Vagina (tissue), 2 donors: ENCODE measurements at places on chromosomes 4 and X.

GRCh38 chrX:40245488-40246071 lies 147.8 kb upstream of the BCOR start:
- no peak for DNase-seq

DNA sequence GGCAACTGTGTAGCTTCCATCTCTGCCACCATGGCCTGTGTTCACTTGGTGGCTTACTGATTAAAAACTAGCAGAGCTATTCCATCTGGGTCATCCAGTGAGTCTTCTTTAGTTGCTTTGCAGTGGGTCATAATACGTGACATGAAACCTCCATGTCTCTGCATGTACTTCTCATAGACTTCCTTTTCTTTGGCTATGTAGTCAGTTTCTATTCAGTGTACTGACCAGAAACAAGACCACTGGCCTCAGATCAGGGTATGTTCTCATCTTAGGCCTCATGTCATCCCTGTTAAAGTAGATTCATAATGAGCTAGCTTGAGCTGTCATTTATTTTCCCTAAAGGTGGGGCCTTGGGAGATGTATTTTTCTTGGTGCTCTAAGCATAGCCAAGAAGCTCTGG lies 195.2 kb downstream of the CCNG2 start:
- no peak for DNase-seq

GRCh38 chrX:47587091-47587891 lies 5.1 kb downstream of the TIMP1 start:
- no peak for DNase-seq

GRCh38 chr4:165464813-165465381 lies 86.1 kb downstream of the CPE start:
- DNase-seq, result no peak

DNA sequence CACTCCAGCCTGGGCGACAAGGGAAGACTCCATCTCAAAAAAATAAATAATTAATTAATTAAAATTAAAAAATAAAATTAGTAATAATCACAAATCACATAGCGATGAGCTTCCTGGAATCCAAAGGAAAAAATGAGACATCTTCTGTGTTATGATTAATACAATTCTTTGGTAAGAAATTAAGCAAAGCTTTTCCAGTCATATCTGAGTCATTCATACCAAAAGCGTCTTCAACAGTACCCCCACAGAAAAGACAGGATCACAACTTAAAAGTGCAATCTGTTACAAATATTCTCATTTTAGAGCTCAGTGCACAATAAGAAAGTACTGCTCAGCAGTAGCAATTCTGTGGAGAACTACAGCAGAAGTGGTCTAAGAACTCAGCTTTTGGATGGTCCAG lies 168.5 kb upstream of the MXRA5 start:
- DNase-seq, result no peak

DNA sequence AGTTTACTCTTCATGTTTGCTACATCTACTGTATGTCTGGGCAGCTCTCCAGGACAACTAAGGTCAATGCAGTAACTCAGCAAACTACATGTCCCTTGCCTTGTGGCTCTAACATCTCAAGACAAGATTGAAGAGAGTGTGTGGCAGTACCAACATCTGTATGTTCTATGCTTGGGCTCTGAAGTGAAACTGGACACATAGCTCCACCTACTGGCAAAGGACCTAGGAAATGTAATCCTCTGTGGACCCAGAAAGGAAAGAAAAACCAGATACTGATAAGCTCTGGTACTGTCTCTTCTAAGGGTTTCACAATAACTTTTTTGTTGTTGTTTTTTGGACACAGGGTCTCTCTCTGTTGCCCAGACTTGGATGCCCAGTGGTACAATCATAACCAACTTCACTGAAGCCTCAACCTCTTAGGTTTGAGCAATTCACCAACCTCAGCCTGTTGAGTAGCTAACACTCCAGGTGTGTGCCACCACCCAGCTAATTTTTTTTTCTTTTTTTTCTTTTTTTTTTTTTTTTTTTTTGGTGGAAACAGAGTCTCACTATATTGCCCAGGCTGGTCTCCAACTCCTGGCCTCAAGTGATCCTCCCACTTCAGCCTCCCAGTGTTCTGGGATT lies 64.1 kb downstream of the QDPR start:
- DNase-seq, result no peak

DNA sequence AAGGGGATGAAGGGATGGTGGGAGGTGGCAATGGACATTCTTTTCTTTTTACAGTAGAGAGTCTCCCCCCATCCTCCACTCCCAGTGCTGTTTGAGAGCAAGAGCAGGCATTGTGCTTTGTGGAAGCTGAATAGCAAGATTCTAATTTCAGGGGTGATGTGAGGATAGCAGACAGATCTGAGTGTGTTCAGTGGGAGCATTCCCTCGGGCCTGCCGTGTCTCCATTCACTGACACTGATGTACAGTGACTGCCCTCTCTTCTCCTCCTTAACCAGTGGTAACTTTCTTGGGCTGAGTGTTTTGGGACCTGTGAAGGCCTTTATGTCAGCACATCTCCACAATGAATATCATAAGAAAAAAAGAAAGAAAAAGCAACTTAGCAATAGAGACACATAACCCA lies 396.6 kb upstream of the RPS6KA3 start:
- no peak for DNase-seq

DNA sequence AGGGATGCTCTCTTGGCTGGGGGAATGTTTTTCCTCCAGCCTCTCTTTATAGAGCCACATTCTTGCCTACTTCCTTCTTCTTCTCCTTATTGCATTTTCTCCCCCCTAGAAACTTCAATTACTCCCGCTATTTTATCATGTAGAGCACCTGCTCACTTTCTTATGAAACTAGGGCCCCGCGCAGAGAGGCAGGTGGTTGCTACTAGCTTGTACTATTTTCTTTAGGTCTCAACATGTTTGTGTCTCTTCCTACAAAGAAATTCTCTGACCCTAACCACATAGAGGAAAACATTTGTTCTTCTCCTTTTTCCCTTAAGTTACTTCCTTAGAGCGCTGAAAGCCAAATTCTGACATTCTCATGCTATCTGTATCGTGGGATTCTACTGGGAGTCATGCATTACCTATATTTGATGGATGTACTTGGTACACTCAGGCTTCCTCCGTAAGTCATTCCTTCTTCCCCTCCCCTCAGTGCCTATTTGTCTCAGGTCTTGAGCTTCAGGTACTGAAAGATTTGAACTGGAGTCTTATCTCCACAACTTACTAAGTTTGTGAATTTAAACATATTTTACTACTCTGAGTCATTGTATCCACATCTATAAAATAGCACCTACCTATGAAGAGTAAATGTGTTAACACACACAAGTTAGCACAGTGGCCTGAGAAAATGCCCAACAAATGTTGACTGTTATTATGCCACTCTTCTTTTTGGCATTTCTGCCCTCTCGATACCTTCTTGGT lies 159.1 kb upstream of the LEF1 start:
- DNase-seq, result no peak

DNA sequence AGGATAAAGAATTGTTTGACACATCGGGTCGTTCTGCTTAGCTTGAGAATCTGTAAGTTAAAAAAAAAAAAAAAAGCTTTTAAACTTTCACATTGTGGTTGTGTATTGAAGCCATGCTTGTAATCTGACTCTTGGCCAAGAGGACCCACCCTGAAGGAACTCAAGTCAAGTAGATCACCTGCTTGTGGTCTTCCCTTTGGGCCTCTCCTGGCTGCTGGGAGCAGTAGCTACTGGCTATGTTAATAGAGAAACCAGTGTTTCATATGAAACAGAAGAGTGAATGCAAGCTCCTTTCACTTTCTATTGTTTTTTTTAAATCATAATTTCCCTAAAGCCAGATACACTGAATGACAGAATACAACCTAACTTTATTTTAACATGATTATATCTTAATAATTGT lies 402.4 kb upstream of the NDST4 start:
- no peak for DNase-seq

GRCh38 chrX:19107035-19107434 lies 15.2 kb downstream of the ADGRG2 start:
- no peak for DNase-seq

- no peak for DNase-seq
These were observed 92.5 kb downstream of the PRSS12 start for GRCh38 chr4:118260309-118260708.

DNA sequence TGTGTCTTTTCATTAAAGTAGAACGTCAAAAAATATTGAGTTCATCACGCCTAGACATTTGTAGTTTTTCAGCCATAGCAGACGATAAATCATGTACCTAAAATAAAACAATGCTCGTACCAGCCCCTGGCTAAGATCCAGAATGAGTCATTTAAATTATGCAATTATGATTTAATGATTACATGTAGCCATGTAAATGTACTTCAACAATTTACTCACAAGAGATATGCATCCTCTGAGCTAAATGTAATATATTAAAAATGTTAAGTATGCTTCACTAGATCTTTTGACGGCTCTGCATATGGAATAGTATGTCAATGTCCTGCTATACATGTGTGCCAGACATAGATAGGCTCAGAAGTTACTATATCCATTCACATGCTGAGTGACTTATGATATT lies 1077.8 kb downstream of the ARAP2 start:
- DNase-seq, result no peak

- DNase-seq, result no peak
These were observed 17.4 kb upstream of the USP46 start for GRCh38 chr4:52676536-52676935.

DNA sequence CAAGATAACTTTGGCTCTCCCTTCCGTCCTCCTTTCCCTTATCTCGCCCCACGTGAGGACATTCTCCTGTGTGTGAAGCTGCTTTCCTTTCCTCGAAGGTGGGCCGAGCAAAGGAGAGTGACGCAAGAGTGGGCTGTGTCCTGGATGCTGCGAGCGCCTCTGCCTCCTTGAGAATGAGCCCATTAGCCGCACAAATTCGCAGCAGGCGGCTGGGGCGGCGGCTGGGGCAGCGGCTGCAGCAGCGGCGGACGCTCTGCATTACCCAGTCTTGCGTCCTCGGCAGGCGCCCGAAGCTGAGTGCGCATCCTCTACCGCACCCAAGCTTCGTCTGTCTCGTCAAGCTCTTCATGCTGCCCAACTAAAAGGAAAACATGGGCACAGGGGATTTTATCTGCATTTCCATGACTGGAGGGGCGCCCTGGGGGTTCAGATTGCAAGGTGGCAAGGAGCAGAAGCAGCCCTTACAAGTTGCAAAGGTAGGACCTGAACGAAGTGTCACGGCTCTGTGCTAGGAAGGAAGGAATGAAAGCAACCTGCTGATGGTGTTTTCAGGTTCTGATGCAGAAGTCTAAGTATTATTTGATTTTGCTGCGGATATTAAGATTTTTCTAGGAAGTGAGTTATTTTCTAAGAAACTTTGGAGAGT lies at the start of gene SYNPO2:
Gene SYNPO2 (plus strand): TSS at position 189 of the 646 bp plus-strand sequence. CDS start 183 bp downstream, at position 372.
- peak; percentile 93 for DNase-seq

- DNase-seq, result no peak
These were observed 672.2 kb downstream of the TRAM1L1 start for GRCh38 chr4:116413222-116413621.

GRCh38 chrX:103687696-103688201 lies 1.2 kb upstream of the MORF4L2 start:
- DNase-seq, result no peak

DNA sequence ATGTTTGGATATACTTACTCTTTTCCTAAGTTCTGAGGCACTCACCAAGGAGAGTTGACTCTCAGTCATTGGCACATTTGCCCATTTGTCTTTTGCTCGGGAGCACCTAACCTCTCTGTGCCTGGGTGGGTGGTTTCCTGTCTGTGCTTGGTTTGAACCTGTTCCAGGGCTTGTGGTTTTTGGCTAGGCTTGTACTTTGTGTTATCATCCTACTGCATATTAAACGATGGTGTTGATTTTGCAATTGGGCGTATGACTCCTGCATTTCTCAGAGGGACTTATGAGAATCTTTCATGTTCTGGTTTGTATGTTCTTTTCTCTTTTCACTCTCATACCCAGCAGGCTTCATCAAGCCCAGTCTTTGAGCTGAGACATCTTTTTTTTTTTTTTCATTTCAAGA lies 161.7 kb downstream of the BTC start:
- DNase-seq, result no peak

DNA sequence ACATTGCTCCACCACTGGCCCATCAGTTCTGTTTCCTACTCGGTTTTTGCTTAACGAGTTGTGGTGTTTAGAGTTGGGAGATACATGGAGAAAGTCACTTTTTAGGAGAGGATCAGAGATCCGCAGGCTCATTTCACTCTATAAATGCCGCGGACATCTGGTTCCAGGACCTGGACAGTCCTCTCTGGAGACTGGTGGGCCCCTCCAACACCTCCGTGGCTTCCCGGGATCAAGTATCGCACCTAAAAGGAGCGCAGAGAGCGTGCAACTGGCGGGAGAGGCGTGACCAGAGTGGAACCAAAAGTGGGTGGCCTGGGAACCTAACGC lies 9.9 kb upstream of the CLTRN start:
- no peak for DNase-seq

GRCh38 chrX:131802836-131803626 lies 220.1 kb upstream of the STK26 start:
- no peak for DNase-seq

GRCh38 chr4:33537527-33537926 lies 2706.8 kb downstream of the ARAP2 start:
- DNase-seq, result no peak

GRCh38 chrX:105120463-105120862 lies 100.0 kb downstream of the TEX13A start:
- no peak for DNase-seq

GRCh38 chr4:141248029-141248428 lies 27.3 kb downstream of the ZNF330 start:
- DNase-seq, result no peak

GRCh38 chr4:112094330-112094729 lies 50.9 kb upstream of the FAM241A start:
- no peak for DNase-seq

GRCh38 chrX:109920325-109920724 lies 82.6 kb upstream of the TMEM164 start:
- no peak for DNase-seq

- DNase-seq, result no peak
These were observed 94.8 kb downstream of the GPRIN3 start for GRCh38 chr4:89212666-89213381.

GRCh38 chrX:118181030-118181429 lies 64.4 kb upstream of the KLHL13 start:
- DNase-seq, result no peak

DNA sequence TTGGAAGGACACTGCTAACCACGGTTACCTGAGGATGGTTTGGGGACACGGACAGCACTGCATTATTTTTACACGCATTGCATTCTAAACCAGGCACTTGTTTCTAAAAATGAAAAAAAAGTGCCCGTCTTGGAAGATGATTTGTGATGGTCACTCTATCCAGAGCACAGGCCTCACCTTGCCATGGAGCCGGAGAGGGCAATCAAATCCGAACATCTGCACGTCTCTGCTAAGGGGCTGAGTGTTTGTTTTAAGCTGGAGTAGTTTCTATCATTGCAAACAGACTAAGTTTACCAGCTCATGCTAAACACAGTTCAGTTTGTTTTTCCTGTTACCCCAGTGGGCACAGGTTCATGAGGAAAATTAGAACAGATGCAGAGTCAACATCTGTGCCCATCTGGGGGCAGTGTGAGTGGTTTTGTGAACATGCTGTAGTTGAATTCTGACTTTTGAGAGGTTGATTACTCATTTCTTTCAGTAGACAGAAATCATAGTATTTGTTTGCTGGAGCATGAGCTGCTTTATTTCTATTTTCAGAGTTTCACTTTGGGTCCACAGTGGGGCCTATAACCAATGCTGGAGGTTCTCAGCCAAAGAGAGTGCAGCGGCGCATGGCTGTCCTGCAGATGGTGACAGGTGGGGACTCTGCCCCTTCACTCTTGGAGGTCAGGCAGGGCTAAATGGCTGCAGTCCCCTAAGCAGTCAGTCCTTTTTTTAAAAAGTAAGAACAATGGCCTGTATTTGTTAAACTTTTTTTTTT lies 65.4 kb upstream of the ENPP6 start:
- no peak for DNase-seq

GRCh38 chr4:163221467-163221866 lies 54.8 kb upstream of the NAF1 start:
- DNase-seq, result no peak
